ENCODE measurements at places on chromosomes 2 and 18. TPM values are rescaled to one million over a fixed set of nuclear protein-coding genes. Genes with fewer than 3 reads are reported as not detected.
A peak's percentile ranks its signal among the peaks of the same experiment; 100 is the strongest.

RAB17 gene
- 2.5 TPM for total RNA-seq

HOXD8 gene
- not detected for total RNA-seq

DNA sequence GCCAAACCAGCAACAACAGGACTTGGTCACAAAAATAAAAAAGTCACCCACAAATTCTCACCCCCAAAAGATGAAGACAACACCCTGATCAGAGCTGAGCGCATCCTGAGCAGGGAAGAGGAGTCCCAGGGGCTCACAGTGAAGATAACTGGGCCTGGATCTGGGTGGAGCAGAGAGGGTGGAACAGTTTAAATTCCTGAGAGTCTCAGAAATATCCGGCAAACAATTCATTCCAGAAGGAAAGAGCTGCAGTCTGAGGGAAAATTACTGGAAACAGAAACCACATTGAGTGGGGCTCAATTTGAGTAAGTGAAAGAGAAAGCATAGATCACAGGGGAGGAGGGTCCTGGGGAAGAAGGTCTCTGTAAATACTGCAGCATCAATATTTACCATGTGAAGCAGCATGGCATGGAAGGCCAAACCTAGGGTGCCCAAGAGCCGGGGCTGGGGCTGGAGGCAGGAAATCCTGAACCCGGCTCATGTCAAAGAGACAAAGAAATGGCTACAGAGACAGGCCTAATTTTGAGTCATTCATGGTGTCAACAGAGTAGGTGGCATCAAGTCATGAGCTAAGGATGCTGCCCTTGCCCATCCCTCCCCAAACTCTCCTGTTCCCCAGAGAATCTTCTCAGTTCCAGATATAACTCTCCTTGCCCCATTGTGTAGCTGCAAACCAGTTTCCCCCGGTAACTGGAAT lies 61.4 kb upstream of the ZBTB7C start:
- no peak for ATAC-seq

GRCh38 chr2:203534621-203535077 lies 452 bp downstream of the RAPH1 start:
- ATAC-seq = peak; percentile 31

- ATAC-seq = peak; percentile 11
Observed at GRCh38 chr2:73255007-73255644, 21.0 kb downstream of the CCT7 start.
